ENCODE measurements at places on chromosomes 5 and 9. TPM values are rescaled to one million over a fixed set of nuclear protein-coding genes. Genes with fewer than 3 reads are reported as not detected.

The ITGA1 gene
- total RNA-seq, result 34.9 TPM

The TMEM171 gene
- total RNA-seq, result not detected

The IL17B gene
- 0.89 TPM for total RNA-seq

The CAPSL gene
- total RNA-seq, result not detected

The NADK2 gene
- 27.7 TPM for total RNA-seq

The FABP6 gene
- total RNA-seq, result 0.68 TPM

The PCDHB14 gene
- total RNA-seq, result 5.8 TPM

The FOXD4L5 gene
- total RNA-seq, result not detected

The GABRA6 gene
- total RNA-seq, result not detected

The GALNT12 gene
- total RNA-seq, result 1.1 TPM

The PCDHA1 gene
- total RNA-seq, result not detected

The OBP2A gene
- not detected for total RNA-seq

The C9orf153 gene
- 0.41 TPM for total RNA-seq

The IL5 gene
- not detected for total RNA-seq

The PCDHGB3 gene
- 3.9 TPM for total RNA-seq

The SLC24A2 gene
- not detected for total RNA-seq

The ARHGEF37 gene
- total RNA-seq, result 14.1 TPM

The SLC31A2 gene
- total RNA-seq, result 7.1 TPM

The OR13F1 gene
- total RNA-seq, result not detected

The SNCB gene
- 1.3 TPM for total RNA-seq

DNA sequence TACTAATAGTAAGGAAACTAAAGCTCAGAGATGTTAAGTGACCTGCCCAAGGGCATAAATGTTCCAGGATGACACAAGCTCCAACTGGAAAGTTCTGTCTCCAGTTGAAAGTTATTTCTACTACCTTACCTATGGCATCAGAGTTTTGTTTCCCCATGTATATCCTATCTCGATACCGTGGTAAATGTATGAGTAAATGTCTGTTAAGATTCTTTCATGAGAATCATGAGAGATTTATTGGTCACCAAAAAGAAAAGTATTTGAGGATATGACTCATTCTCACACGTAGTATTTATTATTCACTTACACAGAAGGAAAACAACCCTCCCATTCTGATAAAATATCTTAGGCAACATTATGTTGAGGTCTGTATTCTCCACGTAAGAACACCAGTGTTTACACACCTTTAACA, 11.1 kb upstream of the SHOC1 start:
- DNase-seq, result no peak

- peak; percentile 84 for DNase-seq
Observed at GRCh38 chr9:2017331-2018161, 2.4 kb downstream of the SMARCA2 start.

DNA sequence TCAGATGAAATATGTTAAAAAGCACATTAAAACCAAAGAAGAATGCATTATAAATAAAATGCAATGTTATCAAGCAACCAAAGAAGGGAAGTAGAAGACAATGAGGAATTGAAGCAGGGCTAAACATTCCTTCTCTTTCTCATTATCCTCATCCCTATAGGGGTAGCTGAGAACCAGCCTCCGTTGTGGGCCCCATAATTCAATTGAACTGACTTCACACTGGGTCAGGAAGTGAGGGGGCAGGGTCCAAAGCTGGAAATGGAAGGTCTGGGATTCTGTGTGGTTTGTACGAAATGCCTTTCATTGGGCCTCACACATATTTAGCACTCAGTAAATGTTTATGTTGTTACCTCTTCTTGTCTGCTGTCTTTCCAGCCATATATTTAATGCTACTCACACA, 220.4 kb upstream of the CD180 start:
- no peak for DNase-seq

DNA sequence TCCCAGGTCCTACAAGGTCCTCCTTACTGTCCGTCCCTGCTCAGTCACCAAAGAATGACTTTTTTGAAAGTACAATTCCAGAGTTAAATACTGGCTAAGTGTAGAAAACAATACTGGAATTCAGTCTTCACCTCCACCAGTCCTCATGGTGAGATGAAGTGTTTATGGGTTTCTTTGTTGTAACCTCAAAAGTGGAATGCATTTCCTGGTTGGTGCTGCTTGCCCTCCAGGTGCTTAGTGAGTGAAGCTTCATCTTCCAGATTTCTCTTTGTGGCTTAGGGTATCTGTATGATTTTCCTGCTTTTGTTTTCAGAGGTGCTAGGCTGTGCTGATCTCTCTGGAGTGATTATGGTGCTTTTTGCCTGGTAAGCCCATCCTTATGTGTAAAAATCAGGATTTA, 49.4 kb upstream of the DHFR start:
- no peak for DNase-seq

DNA sequence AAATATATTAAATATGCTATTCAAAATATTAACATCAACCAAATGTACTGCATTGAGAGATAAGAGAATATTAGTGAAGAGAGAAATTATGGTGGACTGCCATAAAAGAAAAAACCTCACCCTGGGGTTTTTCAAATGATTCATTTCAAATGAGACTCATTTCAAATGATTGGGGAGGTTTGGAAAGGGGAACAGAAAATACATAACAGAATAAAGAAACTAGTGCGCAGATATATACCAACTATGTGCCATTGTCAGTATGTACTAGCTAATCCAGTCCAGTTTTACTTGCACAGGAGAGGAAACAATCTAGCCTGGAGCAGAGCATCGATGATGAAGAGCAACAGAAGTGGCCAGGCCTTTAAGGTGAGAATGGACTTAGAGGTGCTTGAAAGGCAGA, 651.6 kb upstream of the RORB start:
- no peak for DNase-seq

DNA sequence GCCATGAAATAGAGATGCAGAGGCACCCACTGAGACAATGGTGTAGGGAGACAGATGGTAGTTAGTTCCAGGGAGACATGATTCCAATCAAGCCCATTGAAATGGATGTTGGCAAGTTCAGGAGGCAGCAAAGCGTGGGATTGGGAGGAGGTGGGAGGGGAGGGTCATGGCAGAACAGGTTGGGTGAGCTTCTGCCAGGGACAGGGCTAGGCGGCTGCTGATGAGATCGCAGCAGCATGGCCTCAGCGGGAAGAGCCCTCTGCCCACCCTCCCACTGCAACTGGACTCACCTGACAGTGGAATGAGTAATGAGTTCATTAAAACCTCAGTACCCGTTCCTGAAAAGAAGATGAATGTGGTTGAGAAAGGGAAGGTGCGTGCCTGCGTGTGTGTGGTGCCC, 418.2 kb downstream of the CDK5RAP2 start:
- DNase-seq, result no peak

GRCh38 chr5:4245511-4245910, 649.9 kb downstream of the IRX1 start:
- DNase-seq, result no peak

DNA sequence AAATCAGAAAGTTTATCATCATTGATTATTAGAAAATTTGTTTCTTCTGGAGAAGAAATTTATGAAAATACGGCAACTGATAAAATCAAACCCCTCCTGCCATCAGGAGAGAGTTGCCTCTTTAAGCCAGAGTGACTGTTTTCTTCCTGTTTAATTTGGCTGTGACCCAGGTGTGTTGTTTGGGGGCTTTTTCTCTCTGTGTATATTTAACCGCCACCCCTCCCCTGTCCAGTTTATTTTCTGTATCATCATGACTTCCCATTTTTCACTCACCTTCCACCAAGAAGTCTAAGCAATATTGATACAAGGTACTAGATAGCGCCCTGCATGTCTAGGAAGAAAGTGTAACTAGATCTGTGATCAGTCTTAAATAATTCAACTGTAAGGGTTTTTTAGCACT, 50.1 kb downstream of the FAM78A start:
- DNase-seq, result no peak

GRCh38 chr5:22985446-22985845, 132.3 kb upstream of the CDH12 start:
- DNase-seq, result no peak

GRCh38 chr9:95226921-95227320, 90.6 kb downstream of the FANCC start:
- DNase-seq, result no peak

DNA sequence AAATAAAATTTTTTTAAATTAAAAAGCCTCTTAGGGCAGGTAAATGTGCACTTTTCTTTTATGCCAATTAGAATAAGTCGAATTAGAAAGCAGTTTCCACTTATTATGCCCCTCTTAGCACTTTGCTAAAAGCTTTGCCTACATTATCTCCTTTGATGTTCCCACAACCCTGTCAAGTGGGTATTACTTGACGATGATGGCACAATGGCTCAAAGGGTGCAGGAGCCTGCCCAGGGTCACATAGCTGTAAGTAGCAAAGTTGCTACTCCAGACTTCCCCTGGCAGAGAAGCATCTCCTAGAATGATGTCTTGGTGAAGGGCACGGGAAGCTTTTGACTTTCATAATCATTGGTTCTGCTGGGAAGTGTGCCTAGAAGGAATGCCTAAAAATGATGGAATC, 18.4 kb upstream of the IQGAP2 start:
- no peak for DNase-seq

- DNase-seq, result peak; percentile 36
Observed at GRCh38 chr5:78597068-78597973, 51.3 kb downstream of the LHFPL2 start.

- no peak for DNase-seq
Observed at GRCh38 chr9:111898331-111899096, 1.9 kb downstream of the UGCG start.

DNA sequence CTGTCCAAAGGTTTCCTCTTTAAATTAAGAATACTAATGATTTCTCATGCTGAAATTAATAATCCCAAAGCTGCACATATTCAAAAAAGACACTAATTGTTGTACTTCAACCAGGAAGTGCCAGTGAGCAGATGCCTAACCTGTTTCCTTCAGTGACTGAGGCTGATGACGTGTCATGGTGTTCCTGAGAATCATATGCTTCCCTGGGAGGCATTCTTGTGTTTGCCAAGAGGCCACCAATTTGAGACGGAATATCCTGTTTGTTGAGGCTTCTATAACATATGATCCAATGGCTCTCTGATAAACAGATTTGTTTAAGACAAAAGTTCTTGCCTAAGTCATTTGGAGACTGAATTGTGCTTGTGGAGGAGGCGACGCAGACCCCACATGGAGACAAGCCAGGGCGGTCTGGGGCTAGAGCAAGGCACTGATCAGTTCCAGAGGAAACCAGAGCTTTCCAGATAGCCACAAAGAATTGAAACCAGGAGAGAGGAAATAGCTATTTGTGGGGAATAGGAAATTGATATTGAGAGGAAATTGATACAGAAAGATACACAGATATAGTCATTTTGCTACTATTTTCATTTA, 66.4 kb upstream of the ZNF608 start:
- DNase-seq, result no peak

GRCh38 chr5:458547-459353, 15.8 kb downstream of the EXOC3 start:
- DNase-seq, result peak; percentile 22

DNA sequence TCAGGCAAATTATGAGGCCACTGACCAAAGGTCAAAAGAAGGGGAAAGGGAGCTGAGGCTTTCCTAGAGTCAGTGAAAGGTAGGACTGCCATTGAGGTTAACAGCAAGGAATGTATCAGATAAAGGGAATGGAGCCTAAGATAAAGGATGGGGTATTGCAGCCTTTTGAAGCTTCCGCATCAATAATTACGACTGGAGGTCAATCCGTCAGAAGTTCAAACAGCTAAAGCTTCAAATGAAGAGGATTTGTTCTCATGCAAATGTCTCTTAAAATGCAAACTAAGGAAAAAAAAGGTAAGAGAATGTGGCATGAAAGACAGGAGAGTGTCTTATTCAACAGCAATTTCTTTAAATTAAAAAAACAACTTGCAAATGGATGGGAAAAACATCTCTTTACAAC, 341.1 kb upstream of the RGMB start:
- no peak for DNase-seq

DNA sequence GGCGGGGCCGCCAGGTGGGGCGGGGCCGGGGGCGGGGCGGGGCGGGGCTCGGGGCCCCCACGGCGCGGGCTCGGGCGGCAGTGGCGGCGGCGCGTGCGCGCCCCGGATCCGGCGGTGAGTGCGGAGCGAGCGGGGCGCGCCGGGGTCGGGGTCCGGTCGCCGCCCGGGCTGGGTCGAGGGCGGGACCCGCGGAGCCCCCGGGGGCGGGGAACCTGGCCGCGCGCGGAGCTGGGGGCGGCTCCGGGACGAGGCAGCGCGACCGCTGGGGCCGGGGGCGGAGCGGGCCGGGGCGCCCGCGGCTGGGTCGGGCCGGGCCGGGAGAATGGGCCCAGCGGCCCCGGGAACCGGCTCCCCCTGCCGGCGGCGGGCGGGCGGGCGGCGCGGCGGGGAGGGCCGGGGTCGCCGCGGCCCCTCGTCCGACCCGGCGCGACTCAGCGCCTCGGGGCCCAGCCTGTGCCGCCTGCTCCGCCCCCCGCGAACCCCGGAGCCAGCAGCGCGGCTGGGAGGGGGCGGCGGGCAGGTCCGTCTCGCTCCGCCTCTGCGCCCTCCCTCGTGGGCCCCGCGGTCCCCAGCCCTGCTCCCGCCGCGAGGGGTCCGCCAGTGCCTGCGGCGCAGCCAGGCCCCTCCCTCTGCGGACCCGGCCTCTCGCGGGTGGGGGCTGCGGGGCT, 3.1 kb downstream of the EGFL7 start:
- peak; percentile 48 for DNase-seq

DNA sequence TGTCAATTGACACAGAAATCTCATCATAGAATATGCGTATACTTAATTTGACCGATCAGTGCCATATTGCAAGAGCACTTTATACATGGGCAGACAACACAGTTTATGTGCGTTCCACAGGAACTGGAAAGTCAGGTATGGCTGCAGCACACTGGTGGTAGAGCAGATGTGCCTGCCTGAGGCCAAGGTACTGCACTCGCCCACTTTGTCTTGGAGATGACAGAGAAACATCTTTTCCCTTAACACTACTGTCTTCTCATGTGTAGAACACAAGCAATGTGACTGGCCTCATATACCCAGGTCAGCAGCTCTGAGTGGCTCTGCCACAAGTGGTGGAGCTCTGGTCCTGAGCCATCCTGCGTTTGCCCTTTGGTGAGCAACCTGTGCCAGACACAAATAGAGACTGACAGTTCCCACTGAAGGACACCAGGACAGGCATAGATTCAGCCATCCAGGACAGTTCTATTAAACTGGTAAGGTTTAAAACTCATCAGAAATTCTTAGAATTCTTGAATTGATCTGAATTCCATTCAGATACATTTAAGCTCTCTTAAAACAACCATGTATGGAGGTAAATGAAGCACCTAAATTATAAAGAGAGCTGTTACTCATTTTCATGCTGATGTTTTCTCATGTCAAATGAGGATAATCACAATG, 21.0 kb upstream of the PPP2CA start:
- DNase-seq, result no peak

DNA sequence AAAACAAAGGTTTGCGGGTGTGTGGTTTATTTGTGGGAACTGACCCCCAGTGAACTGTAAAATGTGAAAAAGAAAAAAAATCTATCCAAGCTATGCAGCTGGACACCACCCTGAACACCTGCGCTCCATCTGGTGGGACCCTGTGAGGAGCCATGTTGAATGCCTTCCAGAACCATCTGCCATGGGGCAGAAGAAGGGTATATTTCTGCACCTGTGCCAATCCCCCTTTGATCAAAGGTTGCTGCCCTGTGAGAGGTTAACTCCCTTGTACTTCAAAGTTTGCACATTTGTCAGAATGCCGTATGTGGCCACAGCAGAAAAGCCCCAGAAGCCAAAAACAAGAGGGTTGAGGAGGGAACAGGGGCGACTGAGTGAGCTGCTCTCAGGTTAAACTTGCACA, 148.5 kb upstream of the ALDH1B1 start:
- DNase-seq, result no peak
